ENCODE measurements at places on chromosomes 2 and 18. TPM values are rescaled to one million over a fixed set of nuclear protein-coding genes. Genes with fewer than 3 reads are reported as not detected.
A peak's percentile ranks its signal among the peaks of the same experiment; 100 is the strongest.

The CD226 gene
- 0.31 TPM for total RNA-seq

The C2orf72 gene
- 27.9 TPM for total RNA-seq

The WDSUB1 gene
- 15.2 TPM for total RNA-seq

The PRR30 gene
- not detected for total RNA-seq

The ASB18 gene
- total RNA-seq = not detected

DNA sequence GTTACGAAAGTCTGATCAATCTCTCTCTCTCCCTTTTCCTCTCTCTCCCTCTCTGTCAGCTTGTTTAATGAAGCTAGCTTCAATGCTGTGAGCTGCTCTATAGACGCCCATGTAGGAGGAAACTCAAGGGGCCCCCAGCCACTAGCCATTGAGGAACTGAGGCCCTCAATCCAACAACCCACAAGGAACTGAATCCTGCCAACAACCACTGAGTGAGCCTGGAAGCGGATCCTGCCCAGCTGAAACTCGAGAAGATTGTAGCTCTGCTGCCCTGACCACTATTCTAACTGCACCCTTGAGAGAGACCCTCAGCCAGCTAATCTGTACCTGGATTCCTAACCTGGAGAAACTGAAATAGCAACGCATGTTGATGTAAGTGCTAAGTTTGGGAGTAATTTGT lies 129.2 kb downstream of the BCL11A start:
- no peak for DNase-seq

DNA sequence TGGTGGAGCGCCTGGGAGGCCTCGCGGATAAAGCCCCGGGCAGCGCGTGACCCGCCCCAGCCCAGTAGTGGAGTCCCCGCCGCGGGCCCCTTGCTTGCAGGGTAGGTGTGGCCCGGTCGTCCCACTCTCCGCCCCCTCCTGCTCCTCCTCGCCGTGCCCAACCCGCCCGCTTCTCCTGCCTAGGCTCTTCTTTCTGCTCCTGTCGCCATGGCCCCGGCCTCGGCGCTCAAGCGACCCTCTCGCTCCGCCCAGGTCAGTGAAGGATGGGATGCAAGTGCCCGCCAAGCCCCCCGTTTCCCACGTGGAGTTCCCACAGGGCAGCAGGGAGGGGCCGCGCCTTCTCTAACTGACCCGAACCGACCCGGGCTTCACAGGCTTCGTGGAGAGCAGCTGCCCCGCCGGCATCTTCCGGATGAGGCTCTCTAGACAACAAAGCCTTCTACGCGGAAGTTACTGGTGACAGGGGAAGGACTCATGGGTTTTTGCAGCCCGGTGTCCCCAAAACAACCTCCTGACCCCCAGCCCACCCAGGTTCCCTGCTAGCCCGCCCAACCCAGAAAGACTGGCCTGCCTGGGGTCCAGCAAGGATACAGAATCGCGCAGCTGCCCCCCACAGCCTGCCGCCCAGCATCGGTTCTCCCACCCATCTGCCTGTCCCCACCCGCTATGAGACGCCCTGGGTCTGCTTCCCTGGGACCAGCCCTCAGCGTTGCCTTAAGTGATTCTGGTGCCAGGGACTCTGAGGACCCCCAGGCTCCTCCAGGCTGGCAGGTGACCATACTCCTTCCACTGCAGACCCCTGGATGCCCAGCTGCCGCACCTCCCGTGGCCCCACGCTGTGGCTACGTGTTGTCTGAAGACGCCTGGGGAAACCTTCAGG lies 32.8 kb downstream of the TTC32 start:
- no peak for DNase-seq

DNA sequence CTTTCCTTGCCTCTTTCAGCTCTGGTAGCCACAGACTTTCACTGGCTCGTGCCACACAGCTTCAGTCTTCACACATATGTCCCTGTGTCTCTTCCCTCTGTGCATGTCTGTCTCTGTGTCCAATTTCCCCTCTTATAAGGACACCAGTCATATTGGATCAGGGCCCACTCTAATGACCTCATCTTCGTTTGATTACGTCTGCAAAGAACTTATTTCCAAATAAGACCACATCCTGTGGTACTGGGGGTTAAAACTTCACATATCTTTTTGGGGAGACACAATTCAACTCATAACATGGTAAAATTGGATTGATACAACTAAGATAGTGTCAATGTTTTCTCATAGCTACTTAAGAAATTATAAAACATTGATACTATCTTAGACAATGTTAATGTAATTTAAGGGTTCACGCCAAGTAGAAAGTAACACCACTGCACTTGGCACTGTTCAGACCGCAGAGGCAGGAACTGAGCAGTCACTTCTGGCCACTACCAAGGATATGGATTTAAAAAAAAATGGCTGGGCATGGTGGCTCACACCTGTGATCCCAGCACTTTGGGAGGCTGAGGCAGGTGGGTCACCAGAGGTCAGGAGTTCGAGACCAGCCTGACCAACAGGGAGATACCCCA lies 119.6 kb upstream of the EPAS1 start:
- no peak for DNase-seq

DNA sequence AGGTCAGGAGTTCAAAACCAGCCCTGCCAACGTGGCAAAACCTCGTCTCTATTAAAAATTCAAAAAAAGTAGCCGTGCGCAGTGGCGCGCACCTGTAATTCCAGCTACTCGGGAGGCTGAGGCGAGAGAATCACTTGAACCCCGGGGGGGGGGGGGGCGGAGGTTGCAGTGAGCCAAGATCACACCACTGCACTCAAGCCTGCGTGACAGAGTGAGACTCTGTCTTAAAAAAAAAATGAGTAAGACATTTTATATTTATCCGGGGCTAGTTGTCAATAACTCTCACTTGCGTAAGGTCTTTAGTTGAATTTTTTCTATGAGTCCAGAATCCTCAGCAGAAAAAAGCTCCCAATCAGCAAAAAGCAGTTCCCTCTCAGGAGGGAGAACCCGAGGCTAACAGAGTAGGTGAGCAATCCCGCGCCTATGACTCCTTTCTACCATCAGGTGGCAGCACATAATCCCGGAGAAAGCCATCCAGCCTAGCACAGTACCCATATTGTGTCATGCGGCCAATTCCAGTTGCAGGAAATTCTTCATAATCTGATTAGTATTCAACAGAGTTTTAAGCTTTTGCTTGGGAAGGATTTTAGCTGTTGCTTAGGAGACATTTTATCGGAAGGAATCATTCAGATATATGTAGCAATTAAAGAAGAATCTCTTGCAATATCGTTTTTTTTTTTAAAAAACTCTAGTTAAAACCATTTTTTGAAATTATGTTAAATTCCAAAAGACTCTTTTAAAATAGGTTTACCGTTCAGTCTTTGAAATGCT lies 11.9 kb upstream of the CRYGA start:
- peak; percentile 81 for DNase-seq

DNA sequence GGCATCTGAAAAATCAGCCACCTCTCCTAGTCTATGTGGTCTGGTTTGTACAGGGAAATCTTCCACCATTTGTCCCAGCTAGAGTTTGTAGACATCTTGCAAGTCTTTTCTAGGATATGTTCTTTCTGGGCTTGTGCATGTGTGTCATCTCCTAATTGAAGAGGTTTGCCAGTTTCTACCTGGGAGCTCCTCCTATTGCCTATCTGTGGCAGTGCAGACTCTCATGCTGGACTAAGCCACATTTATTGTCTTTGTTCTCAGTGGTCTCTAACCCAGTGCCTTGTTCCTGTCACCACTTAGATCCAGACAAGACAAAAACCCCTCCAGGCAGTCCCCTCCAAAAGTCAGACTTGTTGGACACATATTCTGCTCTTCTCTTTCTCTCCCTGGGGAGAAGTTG lies 72.0 kb upstream of the MRPS9 start:
- DNase-seq = no peak

DNA sequence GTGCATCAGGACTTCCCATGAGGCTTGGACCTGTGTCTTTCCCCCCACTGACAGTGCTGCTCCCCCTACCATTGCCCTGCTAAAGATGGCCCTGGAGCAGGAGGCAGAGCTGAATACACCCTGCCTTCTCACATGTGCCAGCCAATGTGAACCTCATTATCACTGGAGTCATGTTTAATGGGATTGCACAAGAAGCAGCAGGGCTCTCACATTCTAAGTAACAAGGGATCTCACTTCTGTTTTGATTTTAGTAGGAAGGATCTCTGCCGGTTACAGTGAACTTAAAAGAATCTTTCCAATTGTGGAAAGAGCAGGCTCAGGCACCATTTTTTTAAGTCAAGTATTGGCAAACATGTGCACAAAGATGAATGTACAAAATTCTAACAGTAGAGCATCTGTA lies 322.1 kb upstream of the MEX3C start:
- DNase-seq = no peak

DNA sequence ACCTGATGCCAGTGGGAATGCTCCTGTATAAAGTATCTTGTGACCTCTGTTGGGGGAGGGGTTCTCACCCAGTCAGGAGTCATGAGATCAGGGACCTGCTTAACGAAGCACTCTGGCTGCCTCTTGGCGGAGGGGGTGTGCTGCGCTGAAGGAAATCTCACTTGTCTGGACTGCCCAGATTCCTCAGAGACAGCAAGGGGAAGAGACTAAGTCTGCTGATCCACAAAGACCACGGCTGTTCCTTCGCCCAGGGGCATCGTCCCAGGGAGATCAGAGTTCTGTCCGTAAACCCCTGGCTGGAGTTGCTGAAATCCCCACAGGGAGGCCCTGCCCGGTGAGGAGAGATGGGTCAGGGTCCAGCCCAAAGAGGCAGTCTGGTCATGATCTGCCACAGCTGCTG lies 168.4 kb downstream of the CCBE1 start:
- DNase-seq = no peak

DNA sequence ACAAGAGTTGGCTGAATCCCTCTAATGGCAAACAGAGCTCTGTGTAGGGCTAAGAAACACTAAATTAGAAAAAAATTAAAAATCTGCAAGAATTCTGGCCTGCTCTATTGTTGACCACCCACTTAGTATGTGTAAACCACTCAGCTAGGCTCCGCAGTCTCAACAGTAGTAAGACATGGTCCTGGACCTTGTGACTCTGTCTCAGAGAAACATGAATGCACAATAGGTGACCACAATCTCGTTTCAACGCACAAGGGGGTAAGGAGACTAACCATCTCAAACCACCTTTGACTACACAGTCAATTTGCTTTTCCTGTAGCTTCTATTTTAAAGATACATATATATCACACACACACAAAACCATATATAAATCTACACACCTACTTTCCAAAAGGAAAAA lies 16.5 kb downstream of the SEPTIN10 start:
- DNase-seq = no peak

DNA sequence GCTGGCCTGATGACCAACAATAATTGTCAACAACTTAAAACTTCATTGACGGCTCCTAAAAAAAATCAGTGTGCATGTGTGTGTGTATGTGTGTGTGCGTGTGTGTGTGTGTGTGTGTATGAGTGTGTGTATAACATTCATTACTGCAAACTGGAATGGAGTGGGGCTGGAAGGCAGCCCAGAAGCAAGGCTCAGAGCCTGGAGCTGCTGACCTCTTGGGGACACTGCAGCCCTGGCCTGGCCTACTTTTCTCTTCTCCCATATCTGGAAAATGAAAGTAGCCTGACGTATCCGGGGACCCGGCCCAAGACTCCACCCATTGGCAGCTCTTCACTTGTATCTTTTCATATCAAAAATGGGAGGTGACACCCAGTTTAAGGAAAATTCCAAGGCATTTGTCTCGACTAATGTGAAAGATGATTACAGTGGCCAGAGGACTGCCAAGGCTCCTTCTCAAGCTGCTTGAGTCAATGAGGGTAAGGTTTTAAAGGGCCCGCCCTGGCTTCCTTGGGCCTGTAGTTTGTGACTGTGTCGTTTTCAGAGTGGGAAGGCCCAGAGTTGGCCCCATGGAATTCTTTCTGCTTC lies 72.4 kb upstream of the IL1R1 start:
- DNase-seq = peak; percentile 3

- no peak for DNase-seq
These were observed 95.7 kb upstream of the DLX2 start for GRCh38 chr2:172198361-172198760.

All from G401 (cell line).